ENCODE measurements at places on chromosomes 11 and 22. TPM values are rescaled to one million over a fixed set of nuclear protein-coding genes. Genes with fewer than 3 reads are reported as not detected.

GRCh38 chr22:30212363-30212995 lies 34.1 kb downstream of the LIF start:
- no peak for DNase-seq

- DNase-seq, result no peak
These were observed 39.9 kb downstream of the TRAF6 start for GRCh38 chr11:36469881-36470802.

DNA sequence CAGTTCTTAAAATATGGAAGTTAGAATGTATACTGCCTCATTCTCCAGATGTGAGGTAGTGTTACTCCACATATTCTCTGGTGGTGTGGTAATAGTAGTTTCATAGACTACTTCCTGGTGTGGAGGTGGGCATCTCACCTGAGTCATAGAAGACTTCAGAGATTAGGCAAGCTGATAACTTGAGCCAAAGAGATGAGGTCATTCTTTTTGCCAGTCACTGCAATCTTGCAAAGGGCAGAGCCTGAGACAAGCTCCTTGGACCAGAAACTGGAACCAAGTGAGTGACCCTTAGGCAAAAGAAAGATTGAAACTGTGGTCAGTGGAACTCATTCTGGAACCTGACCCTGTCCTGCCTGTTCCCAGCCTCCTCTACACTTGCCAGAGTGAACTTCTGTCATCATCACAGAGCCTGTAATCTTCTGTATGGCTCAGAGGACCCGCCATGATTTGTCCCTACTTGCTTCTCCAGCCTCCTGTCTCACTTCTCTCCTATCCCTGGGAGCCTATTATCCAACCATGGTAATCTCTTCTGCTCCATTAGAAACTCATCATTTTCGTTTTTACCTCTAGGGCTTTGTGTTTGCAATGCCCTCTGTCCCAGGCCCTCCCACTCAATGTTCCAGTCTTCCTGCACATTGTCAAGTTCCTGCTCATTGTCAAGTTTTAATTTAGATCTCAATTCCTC lies 10.6 kb upstream of the CCDC83 start:
- DNase-seq, result no peak

The MRGPRX4 gene
- not detected for total RNA-seq

- no peak for DNase-seq
These were observed 15.3 kb upstream of the CD82 start for GRCh38 chr11:44550123-44550522.

GRCh38 chr11:1323774-1324173 lies 14.3 kb upstream of the TOLLIP start:
- DNase-seq, result no peak

The EIF3L gene
- total RNA-seq, result 725 TPM

The SCGB1D1 gene
- not detected for total RNA-seq

DNA sequence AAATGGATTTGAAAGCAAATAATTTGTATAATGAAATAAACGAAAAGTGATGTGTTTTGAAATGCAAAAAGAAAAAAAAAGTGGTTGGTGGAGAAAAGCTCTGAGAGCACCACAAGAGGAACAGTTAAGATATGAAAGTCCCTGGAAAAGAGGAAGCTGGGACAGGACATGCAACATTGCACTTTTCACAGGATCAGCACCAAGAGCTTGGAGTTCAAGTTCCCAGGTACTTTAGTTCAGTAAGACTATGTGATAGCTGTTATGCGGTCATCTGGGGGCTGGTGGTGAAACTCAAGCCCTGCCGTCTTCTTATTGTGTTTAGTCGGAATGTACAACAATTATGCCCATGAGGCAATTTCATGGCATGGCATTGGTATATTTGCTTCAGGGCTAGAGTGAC lies 17.1 kb upstream of the MS4A4A start:
- no peak for DNase-seq

GRCh38 chr11:83174008-83174407 lies 17.1 kb downstream of the PCF11 start:
- DNase-seq, result no peak

- peak; percentile 34 for DNase-seq
These were observed 38.8 kb downstream of the NUMA1 start for GRCh38 chr11:72041364-72042063.

DNA sequence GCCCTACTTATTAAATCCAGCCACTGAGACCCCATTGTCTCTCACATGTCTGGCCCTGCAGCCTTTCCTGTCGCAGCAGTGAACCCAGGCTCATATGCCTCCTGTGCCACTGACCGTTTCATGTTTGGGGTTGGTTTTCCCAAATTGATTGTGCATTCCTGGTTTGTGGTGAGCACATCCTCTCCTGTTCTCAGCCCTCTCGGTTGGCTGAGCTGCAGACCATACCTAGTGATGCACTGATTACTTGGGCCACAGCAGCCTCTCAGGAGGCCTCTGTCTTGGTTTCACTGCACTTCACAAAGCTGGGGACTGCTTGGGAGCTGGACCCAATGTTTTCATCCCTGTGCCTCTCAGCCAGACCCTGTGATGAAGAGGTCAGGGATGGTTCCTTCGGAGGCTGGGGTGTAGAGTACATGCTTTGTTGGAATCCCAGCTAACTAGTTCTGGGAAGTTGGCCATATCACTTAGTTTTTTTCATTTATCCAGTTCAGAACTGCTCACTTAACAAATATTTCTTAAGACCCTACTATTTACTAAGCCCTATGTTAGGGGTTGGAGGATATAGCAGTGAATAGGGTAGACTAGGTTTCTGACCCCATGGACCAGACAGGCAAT lies 30.9 kb downstream of the PARVA start:
- no peak for DNase-seq

DNA sequence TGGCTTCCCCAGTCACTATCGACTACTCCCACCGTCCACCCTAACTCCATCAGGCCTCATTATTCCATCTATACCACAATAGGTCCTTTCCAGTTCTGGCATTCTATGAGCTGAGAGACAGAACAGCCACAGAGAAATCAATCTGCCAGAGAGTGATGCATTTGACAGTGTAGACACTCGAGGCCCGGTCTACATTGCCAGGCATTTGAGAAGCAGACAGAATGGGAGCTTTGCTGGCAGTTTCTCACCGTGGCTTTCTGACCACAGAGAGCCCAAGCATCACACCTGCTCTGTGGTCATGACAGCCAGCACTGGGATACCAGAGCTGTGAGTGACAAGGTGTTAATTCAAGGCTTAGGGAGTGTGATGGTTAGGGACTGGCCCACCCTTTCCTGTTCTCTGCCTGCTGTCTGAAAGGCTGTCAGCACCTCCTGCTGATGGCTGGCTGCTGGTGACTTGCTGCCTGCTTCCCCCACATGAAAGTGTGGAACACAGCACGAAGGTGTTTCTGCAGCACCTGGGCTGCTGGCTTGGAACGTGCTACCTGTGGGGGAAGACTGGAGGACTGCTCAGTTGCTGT lies 137.8 kb downstream of the KIRREL3 start:
- DNase-seq, result no peak

The CCDC15 gene
- 6.1 TPM for total RNA-seq

DNA sequence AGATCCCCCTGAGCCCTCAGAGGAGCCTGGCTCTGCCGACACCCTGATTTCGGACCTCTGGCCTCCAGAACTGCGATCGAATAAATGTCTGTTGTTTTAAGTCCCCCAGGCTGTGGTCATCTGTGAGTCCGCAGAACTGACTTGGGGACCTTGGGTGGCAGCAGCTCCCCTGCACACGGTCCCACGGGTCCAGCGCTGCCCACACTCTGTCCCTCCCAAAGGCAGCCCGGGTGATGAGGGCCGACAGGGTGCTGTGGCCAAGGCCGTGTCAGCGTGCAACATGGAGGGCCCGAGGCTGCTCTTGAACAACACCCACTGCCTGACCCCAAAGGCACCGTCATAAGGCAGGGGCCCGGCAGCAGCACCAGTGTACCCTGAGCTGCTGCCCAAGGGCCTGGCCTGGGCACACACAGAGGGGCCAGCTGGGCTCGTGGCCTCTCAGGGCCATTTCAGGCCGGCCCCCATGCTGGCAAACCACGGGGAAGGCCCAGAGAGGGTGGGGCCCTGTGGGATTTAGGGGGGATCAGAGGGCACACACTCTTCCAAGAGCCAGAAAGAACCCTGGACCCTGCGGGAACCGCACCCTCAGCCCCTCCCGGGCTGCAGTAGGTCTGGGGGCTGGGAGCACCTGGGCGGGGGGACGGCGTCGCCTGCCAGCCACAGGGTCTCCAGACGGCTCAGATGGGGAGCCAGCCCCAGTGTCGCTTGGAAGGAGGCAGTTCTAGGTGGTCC lies 77.1 kb upstream of the PRR5 start:
- DNase-seq, result no peak

DNA sequence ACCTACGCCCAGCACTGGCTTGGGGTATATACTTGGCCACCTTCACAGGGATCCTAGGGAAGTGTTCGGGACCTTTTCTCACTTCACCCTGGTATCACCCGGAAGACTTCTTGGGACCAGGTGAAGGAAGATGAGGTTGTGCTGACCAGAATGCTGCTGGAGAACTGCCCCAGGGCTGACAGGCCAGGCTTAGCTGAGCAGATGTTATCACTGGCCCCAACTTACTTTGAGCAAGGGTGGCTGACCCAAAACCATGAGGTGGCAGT lies 4.5 kb downstream of the FTH1 start:
- no peak for DNase-seq

DNA sequence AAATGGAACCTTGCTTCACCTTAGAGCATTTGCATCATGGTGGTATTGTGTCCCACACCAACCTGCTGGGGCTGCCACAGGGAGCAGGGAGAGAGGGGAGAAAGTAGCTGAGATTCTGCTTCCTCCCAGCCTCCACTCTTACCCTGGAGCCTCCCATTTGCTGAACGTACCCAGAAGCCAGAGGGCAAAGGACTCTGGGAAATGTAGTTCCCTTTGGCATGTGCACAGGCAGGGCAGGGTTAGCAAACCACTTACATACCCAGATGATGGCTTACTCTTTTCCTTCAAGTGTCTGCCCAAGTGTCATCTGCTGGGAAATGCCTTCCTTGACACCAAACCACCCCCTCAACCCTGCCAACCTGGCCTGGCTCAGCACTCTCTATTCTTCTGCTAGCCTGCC lies 16.9 kb downstream of the SMIM38 start:
- DNase-seq, result no peak

The TIMP3 gene
- 20.7 TPM for total RNA-seq

DNA sequence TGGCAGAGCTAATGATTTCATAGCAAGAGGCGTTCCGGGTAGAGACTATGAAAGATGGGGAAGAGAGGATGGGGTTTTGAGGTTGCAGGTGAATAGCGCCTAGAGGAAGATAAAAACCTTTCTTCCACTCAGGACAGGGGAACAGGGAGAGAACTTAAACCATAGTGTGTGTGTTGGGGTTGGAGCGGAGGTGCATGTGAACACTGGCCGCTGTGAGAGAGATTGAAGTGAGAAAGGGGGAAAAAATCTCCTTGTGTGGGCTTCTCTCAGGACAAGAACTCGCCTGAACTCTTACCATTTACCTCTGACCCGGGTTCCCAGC lies 3.4 kb downstream of the BSX start:
- no peak for DNase-seq

DNA sequence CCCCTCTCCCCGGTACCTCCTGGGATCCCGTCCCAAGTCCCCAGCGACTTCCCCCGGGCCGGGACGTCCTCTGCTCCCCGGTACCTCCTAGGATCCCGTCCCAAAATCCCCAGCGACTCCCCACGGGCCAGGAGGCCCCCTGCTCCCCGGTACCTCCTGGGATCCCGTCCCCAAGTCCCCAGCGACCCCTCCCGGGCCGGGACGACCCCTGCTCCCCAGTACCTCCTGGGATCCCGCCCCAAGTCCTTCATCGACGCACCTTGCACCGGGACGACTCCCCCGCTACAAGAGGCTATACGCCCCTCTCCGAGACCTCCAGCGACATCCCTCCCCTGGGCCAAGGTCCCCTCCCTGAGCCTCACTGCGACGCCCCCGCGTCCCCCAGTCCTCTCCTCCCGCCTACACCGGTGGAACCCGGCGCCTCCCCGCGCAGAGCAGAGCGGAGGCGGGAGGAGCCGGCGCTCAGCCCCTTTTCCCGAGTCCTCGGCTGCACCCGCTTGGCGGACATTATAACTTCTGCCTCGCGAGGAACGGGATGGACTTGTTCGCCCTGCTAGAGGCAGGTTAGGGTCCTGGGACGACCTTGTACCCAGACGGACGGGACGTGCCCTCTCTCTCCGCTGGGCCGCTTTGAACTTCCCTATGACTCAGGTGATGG lies 912 bp downstream of the KREMEN1 start:
- peak; percentile 37 for DNase-seq

GRCh38 chr11:4680341-4680740 lies 17.3 kb downstream of the OR51E2 start:
- DNase-seq, result no peak

The TRIM51 gene
- total RNA-seq, result not detected

The APOA5 gene
- total RNA-seq, result not detected

- DNase-seq, result no peak
These were observed 79.4 kb upstream of the LMO1 start for GRCh38 chr11:8342821-8343681.

The SLC6A5 gene
- 0.05 TPM for total RNA-seq

- no peak for DNase-seq
These were observed 17.0 kb downstream of the COA4 start for GRCh38 chr11:73859671-73860070.

The FREY1 gene
- 2.5 TPM for total RNA-seq

The HEPHL1 gene
- total RNA-seq, result not detected

The MS4A5 gene
- not detected for total RNA-seq

The ASRGL1 gene
- total RNA-seq, result 50.1 TPM

DNA sequence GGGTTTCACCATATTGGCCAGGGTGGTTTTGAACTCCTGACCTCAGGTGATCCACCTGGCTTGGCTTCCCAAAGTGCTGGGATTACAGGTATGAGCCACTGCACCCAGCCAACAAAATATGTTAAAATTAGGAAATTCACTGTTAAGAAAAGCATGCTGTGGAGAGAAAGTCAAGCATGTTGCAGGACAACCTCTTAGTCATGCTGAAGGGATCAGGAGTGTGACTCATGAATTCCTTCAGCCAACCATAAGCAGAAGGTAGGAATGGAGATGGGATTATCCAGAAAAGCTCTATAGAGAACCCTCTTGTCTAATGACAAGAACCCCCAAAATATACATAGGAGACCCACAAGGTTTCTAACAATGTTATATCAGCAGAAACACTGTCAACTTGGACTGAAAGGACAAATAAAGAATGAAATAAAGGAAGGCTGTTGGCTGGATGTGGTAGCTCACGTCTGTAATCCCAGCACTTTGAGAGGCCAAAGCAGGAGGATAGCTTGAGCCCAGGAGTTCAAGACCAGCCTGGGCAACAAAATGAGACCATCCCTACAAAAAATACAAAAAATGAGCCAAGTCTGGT lies 16.0 kb downstream of the MRTFA start:
- no peak for DNase-seq

GRCh38 chr11:125344846-125345420 lies 151.1 kb downstream of the FEZ1 start:
- no peak for DNase-seq

The C22orf23 gene
- total RNA-seq, result 0.79 TPM

GRCh38 chr22:48968201-48968959 lies 859.3 kb downstream of the BRD1 start:
- no peak for DNase-seq

The SLC22A25 gene
- not detected for total RNA-seq
